ENCODE measurements at places on chromosomes 2 and 18. TPM values are rescaled to one million over a fixed set of nuclear protein-coding genes. Genes with fewer than 3 reads are reported as not detected.

Gene PPP4R1
- total RNA-seq = 107 TPM

Gene GKN2
- total RNA-seq = 0.24 TPM

GRCh38 chr18:80109676-80110078 is 615 bp downstream of the ADNP2 start:
- peak; percentile 12 for DNase-seq

Gene CRYGC
- not detected for total RNA-seq

GRCh38 chr2:208039376-208040110 is 14.2 kb upstream of the PLEKHM3 start:
- no peak for DNase-seq

GRCh38 chr2:160075171-160075570 is 12.8 kb upstream of the PLA2R1 start:
- DNase-seq = peak; percentile 86

- DNase-seq = no peak
These were observed 805 bp upstream of the TNFRSF11A start for GRCh38 chr18:62324181-62324828.

GRCh38 chr2:120943403-120944034 is 207.9 kb downstream of the GLI2 start:
- DNase-seq = no peak

DNA sequence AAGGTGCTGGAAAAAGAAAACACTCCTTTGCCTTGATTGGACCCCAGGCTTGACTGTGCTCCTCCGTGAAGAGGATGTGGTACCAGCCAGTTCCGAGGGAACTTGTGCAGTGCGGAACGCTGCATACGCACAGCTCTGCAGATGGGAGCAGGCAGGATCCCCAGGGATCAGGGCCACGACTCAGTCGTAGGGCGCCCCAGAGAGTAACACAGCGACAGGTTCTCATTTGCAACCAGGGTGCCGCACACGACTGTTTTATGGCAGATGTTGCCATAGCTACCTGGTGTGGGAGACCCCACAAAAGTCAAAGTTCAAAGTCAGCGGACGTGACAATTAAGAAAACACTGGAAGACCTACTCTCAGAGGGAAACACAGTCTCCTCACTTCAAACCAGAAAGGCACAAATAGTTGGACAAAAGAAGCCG is 779 bp downstream of the MALL start:
- peak; percentile 60 for DNase-seq

DNA sequence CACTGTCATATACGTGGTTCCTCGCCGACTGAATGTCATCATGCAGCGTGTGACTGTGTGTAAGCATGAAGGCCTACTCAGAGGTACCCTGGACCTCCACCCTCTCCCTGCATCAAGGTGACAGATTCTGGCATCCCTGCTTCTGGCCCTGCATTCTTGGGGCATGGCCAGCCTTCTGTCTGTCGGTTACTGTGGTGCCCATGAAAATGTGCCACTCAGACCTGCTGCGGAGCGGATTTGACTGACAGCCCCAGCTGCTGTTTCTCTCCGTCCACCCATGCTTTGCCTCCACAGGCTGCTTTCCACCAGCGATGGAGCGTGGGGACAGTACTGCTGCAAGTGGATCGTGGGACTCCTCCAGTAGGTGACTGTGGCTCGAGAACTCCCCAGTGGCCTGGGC is 9.6 kb downstream of the TMEM177 start:
- DNase-seq = no peak

DNA sequence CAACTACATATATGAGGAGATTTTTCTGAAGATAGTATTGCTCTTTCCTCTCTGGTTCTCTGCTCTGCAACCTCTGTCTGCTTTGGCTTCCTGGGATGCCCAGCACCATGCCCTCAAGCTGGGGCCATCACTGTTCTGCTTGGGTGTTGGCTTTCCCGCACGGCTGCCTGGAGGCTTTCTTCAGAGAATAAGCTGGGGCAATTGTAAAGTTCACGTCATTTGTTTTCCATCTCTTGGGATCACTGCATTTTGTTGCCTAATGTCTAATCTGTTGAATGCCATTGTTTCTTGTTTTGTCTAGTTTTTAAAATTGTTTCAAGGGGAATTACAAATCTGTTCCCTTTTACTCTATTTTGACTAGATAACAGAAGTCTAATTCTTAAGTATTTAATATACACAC is 437.3 kb upstream of the NRP2 start:
- DNase-seq = no peak

Measured in A172 (cell line).